ENCODE measurements at places on chromosomes 2 and 18. TPM values are rescaled to one million over a fixed set of nuclear protein-coding genes. Genes with fewer than 3 reads are reported as not detected.

GRCh38 chr2:33336036-33336625 is 140.3 kb upstream of the RASGRP3 start:
- DNase-seq: no peak

DNA sequence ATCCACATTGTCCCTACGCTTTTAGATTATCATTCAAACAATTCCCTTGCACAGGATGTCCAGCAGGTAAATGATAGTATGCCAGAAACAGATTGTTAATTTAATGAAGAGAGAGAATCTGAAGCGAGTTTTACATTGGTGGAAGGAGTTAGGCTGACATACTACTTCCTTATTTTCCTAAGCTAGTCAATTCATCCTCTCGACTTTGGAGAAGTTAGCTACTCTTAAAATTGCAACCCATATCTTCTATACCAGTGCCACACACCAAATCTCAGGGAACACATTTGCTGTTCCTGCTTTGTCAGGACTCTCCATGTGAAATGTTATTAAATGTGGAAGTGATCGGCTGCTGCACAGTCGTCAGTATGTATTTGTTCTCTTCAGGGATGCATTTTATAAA is 249.2 kb downstream of the NAPG start:
- DNase-seq: no peak

GRCh38 chr2:240921995-240922244 is 15.8 kb downstream of the CROCC2 start:
- DNase-seq: no peak

DNA sequence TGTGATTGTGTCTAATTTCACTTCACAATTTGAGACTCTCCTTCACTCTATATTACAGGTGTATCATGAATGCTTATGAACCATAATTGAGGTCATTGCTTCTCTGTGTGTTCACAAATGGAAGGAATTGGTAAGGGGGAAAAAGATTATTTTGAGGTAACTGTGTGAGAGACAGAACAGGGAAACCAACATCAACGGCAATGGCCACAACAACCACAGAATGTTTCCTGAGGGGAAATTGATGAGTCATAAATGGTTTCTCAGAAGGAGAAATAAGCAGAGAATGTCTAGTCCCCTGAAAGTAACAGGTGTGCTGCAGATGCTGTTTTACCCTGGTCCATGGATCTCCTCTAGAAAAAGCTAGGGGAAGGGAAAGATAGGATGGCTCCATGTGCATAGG is 361.2 kb upstream of the GALNT5 start:
- DNase-seq: peak; percentile 66

GRCh38 chr2:223786943-223787342 is 50.4 kb downstream of the AP1S3 start:
- DNase-seq: no peak

GRCh38 chr18:8834881-8835280 is 129.5 kb downstream of the MTCL1 start:
- DNase-seq: no peak

DNA sequence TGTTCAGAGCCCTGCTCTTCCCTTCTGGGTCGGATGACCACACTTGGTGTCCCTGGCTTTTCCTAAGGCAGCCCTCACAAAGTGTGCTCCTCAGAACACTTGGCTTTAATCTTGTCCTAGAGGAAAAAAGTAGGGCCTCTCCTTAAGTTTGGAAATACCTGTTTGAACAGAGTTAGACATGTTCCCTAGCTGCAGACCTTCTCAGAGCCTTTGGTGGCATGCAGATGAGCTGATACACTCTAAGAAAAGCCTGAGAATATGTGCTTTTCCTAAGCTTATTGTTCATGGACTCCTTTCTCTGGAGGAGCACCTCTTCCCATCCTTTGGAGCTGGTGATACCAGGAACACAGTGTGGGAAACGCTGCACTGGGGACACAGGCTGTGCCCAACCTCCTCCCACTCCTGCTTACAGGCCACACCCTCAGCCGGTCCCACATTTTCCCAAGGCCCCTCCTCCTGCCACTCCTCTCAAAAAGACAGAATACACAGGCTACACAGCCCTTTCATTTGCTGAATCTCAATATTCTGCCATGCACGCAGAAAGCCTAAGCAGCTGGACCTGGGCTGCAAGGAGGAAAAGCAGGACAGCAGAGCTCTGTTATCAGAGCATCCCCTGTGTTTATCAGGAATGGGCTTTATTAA is 443.6 kb downstream of the NBAS start:
- no peak for DNase-seq

- no peak for DNase-seq
Observed at GRCh38 chr2:96870626-96871255, 861 bp upstream of the SEMA4C start.

DNA sequence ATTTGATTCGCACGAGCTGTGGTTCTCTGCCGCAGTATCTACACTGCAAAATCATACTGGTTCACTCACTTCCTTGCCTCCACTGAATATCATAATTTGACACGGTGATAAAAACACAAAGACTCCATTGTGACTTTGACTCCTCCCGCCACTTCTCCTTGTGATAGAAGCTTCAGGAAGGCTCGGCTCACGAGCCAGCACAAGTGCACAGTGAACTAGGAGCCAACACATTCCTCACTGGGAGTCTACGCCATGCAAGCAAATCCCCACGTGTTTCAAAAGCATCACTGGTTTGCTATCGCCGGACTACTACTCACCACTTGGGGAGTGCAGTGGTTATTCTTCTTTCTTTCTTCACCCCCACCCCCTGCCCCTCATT is 293.3 kb upstream of the PARD3B start:
- no peak for DNase-seq

DNA sequence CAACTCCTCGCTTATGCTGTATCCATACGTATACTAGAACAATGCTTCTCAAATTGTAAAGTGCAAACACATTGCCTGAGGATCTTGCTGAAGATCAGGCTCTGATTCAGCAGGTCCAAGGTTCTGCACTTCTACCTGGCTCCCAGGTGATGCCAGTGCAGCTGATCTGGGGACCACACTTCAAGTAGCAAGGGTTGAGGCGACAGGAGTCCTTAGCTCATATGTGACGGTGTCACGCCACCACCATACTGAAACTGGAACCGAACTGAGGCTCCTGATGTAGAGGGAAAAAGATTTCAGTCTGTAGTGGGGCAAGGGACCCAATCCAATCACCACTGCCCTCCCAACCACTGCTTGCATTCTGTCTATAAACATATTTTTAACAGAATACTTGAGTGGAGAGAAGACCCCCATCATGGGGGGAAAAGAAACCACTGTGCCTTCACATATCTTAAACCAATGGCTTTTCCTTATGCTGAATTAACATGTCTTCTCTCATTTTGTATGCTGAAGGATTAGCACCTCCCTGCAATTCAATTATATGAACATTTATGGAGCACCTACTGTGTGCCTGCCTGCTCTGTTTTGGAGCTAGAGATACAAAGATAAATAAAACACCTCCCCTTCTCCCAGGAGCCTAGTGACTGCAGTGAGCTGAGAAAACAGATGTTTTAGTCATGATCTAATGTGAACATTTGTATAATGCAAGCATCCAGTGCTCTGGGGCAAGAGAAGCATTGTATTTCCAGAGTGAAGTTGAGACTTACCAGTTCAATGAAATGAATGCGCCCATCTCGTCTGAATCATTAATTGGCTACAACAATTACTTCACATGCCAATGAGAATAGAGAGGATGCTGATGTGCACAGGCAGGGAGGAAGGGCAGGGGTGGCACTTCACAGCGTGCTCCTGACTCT is 6.6 kb upstream of the ASAP2 start:
- no peak for DNase-seq

DNA sequence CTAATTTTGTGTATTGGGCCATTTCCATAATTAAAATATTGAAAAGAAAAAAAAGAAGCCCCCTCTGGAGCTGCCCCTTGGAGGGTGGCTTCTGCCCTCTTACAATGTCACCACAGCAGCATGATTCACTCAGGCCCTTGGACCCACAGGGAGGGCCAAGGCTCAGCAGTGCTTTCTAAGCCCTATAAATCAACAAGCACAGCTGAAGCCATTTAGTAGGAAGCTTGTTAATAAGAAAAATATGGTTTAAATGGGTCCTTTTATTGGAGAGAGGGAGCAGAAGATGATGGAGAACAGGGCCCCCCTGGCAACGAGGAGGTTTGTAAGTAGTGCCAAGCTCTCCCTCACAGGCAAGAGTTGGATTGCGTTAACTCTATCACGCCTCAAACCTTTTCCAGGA is 107.6 kb upstream of the FZD7 start:
- DNase-seq: no peak

ADGRF3 gene
- total RNA-seq: not detected

SCYGR6 gene
- not detected for total RNA-seq

ALK gene
- total RNA-seq: not detected

PLGLB1 gene
- 4.5 TPM for total RNA-seq

Measured in renal cortical epithelial cell (primary cell).